ENCODE measurements at places on chromosomes 3 and 15.

GRCh38 chr3:174242311-174243041, 616.7 kb upstream of the NAALADL2 start:
- no peak for DNase-seq

GRCh38 chr3:80785475-80785874, 976.0 kb downstream of the GBE1 start:
- no peak for DNase-seq

DNA sequence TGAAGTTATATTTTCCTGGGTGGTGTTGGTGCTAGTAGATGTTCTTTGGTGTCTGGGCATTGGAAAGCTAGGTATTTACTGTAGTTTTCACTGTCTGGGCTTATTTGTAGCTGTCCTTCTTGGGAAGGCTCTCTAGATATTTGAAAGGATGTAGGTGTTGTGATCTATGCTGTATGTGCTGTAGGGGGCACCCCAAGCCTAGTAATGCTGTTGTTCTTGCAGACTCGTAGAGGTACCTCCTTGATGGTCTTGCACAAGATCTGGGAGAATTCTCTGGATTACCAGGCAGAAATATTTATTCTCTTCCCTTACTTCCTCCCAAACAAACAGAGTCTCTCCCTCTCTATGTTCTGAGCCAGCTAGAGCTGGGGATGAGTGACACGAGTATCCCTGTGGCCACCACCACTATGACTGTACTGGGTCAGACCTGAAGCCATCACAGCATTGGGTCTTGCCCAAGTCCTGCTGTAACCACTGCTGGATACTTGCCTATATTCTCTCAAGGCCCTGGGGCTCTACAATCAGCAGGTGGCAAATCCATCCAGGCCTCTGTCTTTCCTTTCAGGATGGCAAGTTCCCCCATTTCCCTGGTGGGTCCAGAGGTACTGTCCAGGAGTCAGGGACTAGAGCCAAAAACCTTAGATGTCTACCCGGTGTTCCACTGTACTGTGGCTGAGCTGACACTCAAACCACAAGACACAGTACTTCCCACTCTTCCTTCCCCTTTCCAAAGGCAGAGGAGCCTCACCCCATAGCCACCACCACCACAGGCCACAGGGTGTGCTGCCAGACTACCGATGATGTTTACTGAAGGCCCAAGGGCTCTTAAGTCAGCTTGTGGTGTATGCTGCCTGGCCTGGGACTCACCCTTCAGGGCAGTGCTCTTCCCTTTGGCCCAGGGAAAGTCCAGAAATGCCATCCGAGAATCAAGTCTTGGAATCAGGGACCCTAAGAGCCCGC, 195.2 kb upstream of the DPPA4 start:
- no peak for DNase-seq

- DNase-seq: no peak
These were observed 51.0 kb upstream of the ATP13A3 start for GRCh38 chr3:194537732-194538247.

GRCh38 chr15:101560722-101561583, 71.4 kb upstream of the PCSK6 start:
- DNase-seq: no peak

GRCh38 chr15:57340682-57341259, 35.5 kb upstream of the CGNL1 start:
- peak; percentile 55 for DNase-seq

DNA sequence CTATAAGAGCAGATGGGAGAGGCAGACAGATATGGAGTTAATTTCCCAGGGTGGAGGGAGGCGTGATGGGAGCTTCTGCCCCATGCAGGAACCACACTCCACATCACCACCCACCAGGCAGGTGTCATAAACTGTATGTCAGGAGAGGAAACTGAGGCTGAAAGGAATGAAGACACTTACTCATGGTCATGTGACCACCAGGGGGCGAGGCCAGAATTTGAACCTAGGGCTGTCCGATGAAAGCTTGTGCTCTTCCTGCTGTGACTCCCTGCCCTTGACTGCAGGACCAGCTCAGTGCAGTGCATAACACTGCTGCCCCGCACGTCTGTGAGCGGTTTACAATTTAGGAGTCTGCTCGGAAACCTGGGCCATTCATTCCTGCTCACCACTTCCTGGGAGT, 28.8 kb downstream of the NUP210 start:
- DNase-seq: no peak

GRCh38 chr15:81288040-81288439, 35.9 kb downstream of the STARD5 start:
- DNase-seq: no peak

GRCh38 chr3:45929042-45929679, 14.1 kb upstream of the CXCR6 start:
- DNase-seq: peak; percentile 60
